ENCODE measurements at places on chromosomes 6 and 20.

DNA sequence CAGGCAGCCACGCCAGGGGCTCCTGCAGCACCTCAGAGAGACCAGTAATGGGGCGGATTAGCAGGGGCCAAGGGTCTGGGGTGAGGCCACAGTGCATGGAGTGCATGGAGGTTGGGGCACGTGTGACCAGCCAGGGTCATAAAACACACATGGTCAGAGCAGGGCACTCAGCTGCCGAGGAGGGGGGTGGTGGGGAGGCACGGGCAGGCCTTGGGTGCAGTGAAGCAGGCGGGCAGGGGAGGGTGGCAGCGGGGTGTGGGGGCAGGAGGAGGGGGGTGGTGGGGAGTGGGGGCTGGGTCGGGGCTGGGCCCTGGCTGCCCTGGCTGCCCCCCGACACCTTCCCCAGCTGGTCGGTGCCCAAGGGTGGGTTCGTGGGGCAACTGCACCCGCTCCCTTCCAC, 23.7 kb upstream of the NTSR1 start:
- DNase-seq: no peak

DNA sequence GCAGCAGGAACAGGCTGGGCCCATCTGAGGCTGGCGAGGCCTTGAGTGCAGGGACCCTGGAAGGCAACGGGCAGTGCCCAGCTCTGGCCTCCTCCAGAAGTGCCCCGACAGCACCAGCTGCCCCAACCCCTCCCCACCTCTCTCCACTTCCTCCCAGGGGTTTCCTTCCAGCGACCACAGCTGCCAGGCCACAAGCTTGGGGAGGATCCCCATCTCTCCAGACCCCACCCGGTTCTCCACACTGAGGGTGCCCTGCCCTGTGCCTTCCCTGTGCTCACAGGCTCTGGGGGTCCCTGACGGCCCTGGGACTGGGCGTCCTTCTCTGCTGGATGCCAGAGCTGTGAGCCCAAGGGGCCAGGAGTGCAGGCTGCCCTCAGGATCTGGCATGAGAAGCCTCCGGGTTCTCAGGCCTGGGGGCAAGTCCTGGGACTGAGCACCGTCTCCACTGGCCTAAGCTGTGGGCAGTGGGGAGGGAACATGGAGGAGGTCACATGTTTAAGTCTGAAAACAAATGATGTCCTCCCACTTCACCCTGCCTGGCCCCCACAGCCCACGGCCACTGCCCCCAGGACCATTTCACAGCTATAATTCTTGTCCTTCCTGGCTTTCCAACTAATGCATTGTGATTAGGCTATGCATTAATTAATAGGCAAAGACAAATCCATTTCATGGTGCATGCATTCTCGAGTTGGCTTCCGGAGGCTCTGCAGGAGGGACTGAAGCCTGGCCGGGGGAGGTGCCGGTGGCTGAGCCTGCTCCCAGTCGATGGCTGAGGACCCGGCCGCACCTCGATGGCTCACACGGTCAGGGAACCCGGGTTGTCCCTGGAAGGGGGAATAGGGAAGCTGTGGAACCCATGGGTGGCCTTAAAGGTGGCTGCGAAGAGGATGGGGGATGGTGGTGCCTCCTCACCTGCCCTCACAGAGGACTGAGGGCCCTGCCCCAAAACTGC, 24.4 kb downstream of the BHLHE23 start:
- DNase-seq: no peak

DNA sequence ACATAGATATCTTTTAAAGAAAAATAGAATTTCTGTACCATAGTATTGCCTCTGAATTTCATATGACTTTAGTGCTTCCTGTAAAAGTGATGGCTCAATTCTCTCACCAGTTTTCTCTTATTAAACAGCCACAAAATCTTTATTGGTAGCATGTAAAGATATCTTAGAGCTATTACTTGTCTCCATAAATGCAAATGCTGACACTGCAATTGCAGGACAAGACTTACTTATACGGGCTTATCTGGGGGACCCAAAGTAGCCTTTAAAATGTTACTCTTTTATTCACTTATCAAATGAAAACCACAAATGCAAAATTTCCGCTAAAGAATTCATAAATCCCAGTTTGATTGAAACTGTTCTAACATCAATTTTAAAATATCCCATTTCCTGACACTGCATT, 287.1 kb upstream of the SPTLC3 start:
- no peak for DNase-seq

- no peak for DNase-seq
Observed at GRCh38 chr6:42914546-42914945, 1.3 kb upstream of the PTCRA start.

DNA sequence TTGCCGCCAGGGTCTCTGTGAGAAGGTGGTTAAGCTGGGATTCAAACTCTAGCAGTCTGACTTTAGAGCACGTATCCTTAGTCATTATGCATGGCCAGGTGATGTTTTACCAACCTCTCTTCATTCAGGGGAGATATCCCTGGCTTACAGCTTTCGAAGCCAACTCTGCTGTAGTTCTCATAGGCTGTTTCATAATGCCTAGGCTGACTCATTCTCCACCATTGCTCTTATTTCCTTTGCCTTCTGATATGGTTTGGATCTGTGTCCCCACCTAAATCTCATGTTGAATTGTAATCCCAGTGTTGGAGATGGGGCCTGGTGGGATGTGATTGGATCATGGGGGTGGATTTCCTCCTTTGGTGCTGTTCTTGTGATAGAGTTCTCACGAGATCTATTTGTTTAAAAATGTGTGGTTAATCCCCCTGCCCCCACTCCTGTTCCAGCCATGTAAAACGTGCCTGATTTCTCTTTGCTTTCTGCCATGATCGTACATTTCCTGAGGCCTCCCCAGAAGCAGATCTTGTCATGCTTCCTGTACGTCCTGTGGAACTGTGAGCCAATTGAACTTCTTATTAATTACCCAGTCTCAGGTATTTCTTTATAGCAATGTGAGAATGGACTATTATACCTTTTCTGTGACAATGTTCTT, 94.6 kb upstream of the MAN1A1 start:
- DNase-seq: no peak

GRCh38 chr6:93416571-93417420, 2.6 kb downstream of the EPHA7 start:
- DNase-seq: no peak

DNA sequence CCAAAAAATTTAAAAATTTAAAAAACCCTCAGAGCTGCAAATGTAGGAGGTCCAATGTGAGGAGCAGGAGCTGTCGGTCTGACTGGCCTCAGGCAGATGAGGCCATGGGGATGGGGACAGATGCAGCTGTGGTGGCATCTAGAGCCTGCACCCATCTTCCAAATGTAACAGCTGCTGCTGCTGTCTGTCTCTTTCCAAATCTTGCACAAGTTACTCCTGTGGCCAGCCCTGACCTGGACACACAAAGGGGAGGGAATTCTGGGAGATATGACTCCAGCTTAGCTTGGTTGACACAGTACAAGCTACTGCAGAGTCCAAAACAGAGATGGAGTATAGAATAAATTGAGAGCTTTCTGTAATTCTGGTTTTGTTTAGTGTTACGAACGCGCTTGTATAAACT, 115.2 kb downstream of the PRND start:
- DNase-seq: no peak

GRCh38 chr20:36975099-36975818, 23.8 kb upstream of the SAMHD1 start:
- no peak for DNase-seq

DNA sequence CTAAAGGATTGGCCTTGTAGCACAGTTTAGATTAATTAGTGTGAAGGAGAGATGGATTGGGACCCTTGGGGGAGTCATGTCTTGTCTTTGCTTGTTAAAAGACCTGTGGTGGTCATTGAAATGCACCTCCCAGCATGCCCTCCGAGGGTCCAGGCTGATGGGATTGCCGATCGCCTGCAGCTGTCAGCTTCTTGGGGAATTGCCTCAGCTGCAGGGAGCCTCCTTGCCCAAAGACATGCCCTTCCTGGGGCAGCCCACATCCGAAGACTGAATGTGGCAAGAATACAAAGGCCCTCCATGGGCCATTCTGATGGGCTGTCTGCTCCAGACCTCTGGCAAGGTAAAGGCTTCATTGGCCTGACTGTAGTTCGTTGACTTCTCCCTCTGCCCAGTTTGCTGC, 150.7 kb downstream of the FARS2 start:
- DNase-seq: no peak

DNA sequence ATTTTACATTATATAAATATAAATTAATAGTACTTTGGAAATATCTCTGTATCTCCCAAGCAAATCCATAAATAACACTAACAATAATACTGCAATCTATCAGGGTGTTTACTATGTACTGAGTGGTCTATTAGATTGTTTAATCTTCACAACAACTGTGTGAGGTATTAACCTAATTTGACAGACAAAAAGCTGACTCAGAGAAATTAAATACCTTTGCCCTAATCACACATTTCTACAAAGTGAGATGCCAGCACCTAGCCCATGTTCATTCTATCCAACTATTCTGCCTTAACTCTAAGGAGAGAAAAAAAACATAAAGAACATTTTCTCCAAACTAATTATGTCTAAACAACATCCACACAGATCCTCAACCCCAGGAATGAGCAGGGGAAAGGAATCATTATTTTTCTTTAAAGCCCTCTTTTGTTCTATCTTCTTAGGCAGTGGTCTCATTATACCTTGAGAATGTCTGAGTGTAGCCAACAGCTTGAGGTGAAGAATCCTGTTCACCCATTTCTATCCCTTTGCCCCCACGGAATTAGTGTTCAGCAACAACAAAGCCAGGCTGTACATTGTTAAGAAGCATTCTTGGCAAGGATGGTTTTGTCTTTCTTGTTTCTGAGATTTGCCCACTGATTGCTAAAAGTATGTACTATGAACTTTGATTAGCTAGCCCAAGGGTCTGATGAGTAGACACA, 42.7 kb downstream of the PRL start:
- DNase-seq: no peak

DNA sequence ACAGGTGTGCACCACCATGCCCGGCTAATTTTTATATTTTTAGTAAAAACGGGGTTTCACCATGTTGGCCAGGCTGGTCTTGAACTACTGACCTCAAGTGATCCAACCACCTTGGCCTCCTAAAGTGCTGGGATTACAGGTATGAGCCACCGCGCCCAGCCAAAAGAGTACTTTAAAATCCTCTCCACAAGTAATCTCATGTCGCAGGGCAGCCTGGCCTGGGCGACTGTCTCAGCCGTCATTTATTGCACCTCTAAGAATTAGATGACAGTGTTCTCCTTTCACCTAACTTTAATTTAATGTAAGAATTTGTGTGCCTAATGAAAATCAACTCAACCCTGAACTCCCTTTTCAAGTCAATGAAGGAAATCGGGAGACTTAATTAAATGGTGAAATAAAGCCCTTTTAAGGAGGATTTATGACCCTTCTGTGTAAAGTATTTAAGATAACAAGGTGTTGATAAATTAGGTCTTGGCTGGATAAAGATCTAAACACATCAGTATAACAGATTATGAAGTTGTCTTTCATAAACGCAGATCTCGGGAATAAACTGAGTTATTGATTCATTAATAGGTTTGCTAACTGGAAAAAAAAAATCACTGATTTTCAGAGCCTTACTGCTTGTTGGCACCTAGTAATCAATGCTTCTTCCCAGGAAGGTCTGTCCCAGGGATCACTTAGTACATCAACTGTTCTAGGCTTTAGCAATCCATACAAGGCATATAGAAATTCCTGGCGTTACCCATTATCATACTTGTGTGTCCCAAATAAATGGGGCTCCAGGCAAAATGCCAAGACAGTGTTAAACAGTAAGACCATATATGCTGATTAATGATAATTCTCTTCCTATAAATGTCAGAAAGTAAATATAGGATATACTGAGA, 209.3 kb downstream of the GMDS start:
- DNase-seq: no peak

GRCh38 chr20:5688431-5688972, 61.7 kb upstream of the SHLD1 start:
- DNase-seq: no peak

DNA sequence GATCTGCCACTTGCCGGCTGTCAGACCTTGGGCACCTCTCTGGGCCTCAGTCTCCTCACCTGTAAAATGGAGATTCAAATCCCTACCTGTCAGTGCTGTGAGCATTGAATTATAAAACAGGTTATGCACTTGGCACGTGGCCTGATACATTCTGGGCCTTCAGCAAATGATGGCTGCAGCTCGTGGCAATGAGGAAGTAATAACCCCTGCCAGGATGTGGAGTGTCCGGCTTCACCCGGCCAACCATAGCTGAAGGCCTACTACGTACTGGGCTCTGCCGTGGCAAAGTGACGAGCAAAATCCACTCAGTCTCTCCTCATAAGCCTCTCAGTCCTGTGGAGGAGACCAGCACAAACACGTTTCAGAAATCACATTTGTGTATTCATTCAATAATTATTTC, 10.9 kb upstream of the VSTM2L start:
- no peak for DNase-seq

DNA sequence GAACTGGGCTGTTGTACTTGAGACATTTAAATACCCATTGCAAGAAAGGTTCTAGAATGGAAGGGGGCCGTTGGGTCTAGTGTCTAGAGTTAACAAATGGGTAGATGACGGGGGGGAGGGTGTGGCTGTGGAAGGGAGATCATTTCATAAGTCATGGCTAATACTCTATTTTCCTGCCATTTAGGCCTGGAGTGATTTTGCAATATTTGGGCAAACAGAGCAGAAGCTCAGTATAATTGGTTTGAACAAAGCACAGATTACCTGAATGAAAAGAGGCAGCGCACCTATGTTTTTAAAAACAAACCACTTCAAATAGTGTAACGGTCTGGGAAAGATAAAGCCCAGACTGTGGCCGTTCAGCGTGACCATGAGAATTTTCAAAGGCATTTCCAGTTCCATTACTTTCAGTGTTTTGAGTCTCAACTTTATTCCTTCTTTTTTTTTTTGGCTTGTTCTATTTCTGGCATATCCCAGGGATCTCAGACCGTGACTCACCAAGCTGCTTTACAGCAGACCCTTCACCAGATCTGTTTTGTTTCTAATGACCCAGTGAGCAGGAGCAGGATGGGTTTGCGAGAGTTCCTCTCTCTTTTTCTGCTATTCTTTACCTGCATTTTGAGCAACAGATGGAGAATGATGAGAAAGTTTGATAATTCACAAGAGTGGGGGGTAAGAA, 73.7 kb downstream of the LYRM2 start:
- DNase-seq: no peak

- no peak for DNase-seq
Observed at GRCh38 chr6:28060405-28060804, 20.0 kb upstream of the ZNF165 start.

DNA sequence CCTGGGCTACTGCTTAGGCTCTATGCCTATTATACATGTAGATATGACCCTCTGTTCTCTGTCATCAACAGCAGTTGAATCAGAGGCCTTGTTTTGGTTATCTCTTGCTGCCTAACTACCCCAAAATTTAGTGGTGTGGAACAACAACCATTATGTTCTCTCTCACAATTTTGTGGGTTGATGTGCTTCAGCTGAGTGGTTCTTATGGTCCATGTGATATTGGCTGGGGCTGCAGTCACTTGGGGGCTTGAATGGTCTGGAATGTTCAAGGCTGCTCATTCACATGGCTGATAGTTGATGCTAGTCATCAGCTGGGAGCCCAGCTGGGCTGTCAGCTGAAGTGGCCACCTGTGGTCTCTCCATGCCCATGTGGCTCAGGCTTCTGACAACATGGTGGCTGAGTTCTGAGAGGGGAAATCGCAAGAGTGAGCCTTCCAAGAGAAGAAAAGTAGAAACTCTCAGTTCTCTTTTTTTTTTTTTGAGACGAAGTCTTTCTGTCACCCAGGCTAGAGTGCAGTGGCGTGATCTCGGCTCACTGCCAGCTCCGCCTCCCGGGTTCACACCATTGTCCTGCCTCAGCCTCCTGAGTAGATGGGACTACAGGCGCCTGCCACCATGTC, 47.8 kb downstream of the SHLD1 start:
- DNase-seq: no peak

Data from cerebellar nuclear complex (tissue), 1 donor.